Stimulated activated CD4-positive, alpha-beta T cell treated with anti-CD3 and anti-CD28 coated beads, Interleukin-2, amount 100 ng/mL, for 24 hours (primary cell): ENCODE measurements at places on chromosomes 3 and 15.

DNA sequence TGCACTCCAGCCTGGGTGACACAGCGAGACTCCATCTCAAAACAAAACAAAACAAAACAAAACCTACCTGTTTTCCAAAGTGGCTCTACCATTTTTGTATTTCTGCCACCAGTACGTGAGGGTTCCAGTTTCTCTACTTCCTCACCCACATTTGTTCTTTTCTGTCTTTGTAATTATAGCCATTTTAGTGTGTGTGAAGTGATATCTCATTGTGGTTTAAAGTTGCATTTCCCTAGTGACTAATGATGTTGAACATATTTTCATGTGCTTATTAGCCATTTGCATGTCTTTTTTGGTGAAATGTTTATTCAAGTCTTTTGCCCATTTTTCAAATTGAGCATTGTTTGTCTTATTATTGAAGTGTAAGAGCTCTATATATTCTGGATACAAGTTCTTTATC, 50.7 kb downstream of the TRA2B start:
- DNase-seq = no peak

DNA sequence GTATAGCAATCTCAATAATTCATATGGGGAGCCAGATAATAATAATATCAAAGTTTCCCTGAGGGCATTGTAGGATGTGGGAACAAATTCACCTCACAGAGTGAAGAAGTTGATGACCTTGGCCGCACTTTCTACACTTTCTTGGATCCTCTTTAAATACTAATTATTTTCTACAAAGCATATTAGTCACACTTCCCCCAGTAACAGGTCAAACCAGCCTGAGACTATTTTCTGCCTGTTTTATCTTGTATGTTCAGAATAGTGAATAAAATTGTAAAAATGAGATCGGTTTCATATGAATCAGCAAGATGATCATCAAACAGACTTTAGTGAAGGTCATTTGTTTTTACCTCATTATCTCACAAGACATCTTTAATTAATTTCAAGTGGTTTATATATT, 2.3 kb upstream of the OR5K3 start:
- no peak for DNase-seq

GRCh38 chr15:45164914-45165313, 22.9 kb downstream of the SHF start:
- no peak for DNase-seq

GRCh38 chr3:153601374-153601853, 439.4 kb downstream of the RAP2B start:
- DNase-seq = no peak

DNA sequence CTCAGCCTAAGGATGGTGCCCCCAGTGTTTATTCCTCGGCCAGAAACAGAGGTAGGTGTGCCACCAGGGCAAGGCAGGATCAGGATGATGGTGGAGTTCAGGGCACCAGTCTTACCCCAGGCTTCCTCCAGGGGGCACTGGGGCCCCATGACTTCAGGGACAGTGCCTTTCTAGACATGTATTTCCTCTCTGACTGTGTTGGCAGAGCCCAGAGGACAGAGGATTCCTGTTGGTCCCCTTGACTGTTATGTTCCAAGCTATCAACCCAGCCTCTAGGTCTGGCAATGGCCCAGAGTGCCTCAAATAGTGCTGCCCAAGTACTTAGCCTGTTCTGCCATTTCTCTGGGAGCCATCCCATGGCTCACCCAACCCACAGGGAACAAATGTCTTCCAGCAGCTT, 2.8 kb downstream of the HEMK1 start:
- DNase-seq = peak; percentile 88

- no peak for DNase-seq
Observed at GRCh38 chr3:144104679-144105078, 133.1 kb downstream of the DIPK2A start.

DNA sequence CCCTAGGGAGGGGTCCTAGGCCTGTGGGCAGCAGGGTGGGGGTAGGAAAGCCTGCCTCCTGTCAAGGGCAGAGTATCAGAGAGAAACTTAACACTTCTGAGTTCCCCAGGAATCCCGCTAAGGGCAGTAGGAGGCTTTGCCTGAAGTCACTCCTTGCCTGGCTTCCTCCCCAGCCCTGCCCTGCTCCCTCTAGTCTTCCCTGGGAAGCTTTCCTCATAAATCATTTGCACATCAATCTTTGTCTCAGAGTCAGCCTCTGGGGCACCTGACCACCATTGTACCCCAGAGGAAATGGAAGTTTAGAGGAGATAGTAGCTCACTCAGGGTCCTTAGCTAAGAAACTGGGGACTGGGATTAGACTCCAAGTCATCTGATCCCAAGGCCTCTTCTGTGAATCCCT, 129.4 kb upstream of the TLE3 start:
- no peak for DNase-seq

GRCh38 chr3:134694946-134695543, 44.2 kb upstream of the KY start:
- no peak for DNase-seq

GRCh38 chr3:4864503-4864902, 114.7 kb upstream of the BHLHE40 start:
- no peak for DNase-seq

DNA sequence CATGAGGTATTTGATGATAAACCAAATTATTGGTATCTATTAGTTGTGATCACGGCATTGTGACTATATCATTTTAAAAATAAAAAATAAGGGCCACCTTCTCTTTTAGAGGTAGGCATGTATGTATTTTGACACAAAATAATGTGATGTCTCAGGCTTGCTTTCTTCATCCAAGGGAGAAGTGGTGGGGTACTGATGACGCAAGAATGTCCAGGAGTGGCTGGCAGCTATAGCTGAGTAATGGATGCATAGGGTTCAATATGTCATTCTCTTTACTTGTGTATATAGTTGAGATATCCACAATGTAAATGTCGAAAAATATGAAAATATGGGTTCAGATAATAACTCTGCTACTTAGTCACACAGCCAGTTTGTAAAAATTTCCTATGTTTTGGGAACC, 46.8 kb upstream of the NSMCE3 start:
- no peak for DNase-seq

DNA sequence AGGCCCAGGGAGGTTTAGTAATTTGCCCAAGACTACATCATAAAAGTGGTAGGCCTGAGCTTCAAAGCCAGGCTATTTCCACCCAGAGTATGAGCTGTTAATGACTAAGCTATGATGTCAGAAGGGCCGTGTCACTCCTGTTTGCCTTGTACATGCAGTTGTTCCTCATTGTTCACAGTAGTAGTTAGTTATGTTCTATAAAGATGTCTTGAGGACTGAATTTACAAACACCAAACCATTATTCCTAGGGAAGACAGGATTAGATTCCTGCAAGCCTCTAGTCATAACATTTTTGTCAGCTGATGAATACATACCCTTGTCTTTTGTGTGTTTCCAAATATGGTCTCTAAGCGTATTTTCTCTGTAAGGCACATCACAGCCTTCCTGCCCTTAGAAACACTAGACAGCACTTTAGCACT, 20.9 kb upstream of the LARS2 start:
- DNase-seq = no peak
